Activated naive CD8-positive, alpha-beta T cell treated with anti-CD3 and anti-CD28 coated beads for 36 hours (primary cell): ENCODE measurements at places on chromosomes 16 and 17. TPM values are rescaled to one million over a fixed set of nuclear protein-coding genes. Genes with fewer than 3 reads are reported as not detected.

Gene SEPTIN1
- 163 TPM for total RNA-seq

- no peak for DNase-seq
Measured at GRCh38 chr17:39139161-39139511, 12.3 kb downstream of the PLXDC1 start.

Gene JPH3
- 0.08 TPM for total RNA-seq

- DNase-seq = no peak
Measured at GRCh38 chr16:4676831-4677230, 16.5 kb upstream of the NUDT16L1 start.

DNA sequence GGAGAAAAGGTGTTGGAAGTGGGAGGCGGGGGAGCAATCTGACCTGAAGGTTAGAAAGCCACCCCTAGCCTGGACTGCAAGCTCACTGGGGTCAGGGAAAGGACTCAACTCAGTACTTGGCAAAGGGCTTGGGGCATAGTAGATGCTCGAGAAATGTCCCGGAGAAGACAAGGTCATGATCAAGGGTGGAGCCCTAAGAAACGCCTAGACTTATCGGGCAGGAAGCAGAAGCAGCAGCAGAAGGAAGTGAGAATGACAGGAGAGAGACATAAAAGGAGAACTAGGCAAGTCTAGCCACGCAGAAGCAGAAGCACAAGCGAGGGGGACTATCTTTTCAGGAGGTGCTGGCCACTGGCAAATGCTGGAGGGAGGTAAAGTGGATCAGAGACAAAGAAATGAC is 10.2 kb downstream of the COTL1 start:
- no peak for DNase-seq

Gene SGCA
- total RNA-seq = 0.38 TPM

- DNase-seq = no peak
Measured at GRCh38 chr16:75491876-75492275, 3.4 kb downstream of the CHST6 start.

DNA sequence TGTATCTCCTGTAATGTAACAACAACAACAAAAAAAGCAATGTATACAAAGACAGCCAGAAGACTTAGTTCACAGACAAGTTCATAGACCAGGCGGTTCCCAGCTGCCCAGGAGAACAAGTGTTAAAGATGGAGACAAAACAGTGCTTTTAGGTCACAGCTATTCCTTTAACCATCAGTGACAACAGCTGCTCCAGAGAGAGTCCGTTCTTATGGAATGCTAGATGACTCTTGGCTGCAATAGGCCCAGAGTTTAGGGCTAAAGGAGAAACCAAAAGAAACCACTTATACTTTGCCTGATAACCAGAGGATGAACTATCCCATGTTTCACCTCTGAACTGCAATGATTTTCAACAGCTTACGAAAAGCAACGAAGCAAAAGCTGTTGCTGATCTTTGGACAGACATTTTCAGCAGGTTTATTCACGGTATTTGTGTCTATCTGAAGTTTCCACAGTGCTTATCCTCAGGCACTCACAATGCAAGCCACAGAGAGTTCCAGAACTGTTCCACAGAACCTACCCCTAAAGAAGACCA is 6.0 kb downstream of the ZCCHC14 start:
- no peak for DNase-seq

GRCh38 chr16:23570992-23571632 is 13.6 kb downstream of the UBFD1 start:
- no peak for DNase-seq

DNA sequence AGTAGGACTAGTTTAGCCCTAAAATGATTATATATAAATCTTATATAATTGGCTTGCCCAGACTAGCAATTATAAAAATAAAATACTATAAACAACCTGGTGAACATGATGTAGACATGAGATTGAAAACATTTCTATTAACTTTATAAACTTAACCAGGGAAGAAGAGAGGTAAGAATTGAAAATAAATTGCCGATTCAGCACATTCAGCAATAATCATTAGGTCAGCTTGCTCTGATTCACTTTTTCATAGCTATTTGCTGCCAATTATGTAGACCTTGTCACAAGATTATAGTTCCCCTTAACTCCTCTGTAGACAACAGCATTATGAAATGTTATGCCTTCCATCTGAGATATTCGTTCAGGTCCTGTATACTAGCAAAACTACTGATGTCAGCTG is 199.3 kb upstream of the CA10 start:
- no peak for DNase-seq

DNA sequence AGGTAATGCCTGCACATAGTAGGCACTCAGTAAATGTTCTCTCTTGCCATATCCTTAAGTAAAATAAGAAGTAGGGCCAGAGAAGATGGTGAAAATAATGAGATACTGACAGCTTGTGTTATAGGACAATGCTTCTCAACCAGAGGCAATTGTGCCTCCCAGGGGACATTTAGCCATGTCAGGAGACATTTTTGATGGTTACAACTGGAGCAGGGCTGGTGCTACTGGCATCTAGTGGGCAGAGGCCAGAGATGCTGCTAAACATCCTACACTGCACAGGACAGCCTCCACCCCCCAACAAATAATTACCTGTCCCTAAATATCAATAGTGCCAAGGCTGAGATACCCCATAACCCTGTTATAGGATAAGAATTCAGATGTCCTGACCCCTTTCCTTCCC is 1.7 kb downstream of the RAD51D start:
- DNase-seq = peak; percentile 12

- no peak for DNase-seq
Measured at GRCh38 chr16:70793851-70794502, 7.0 kb downstream of the VAC14 start.

DNA sequence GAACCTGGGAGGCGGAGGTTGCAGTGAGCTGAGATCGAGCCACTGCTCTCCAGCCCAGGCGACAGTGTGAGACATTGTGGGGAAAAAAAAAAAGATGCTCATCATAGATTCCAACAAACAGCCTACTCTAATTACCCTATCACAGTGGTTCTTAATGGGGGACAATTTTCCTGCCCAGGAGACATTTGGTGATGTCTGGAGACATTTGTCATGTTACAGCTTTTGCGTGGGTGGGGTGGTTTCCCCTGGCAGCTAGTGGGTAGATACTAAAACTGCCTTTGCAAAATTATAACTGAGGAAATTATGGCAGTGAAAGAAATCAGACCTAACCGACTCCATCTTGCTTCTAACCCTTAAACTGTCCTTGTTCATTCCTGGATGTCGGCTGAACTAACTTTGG is 92.5 kb upstream of the RBL2 start:
- peak; percentile 7 for DNase-seq

DNA sequence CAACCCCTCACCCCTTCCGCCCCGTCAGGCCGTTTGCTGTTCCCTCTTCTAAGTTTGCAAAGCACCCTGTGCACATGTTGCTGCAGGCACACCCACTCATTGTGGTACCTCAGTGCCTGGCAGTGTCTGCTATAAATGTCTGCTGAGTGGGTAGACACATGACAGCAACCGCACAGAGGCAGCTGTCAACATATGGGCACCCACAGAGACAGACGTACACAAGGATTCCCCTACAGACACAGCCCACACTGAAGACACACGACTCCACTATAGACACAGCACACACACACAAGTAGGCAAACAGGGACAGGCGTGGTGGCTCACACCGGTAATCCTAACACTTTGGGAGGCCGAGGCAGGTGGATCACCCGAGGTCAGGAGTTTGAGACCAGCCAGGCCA is 17.8 kb upstream of the CRK start:
- no peak for DNase-seq

GRCh38 chr16:47627085-47627639 is 166.0 kb downstream of the PHKB start:
- DNase-seq = no peak

GRCh38 chr17:61401389-61402072 is 1.9 kb downstream of the TBX2 start:
- no peak for DNase-seq

DNA sequence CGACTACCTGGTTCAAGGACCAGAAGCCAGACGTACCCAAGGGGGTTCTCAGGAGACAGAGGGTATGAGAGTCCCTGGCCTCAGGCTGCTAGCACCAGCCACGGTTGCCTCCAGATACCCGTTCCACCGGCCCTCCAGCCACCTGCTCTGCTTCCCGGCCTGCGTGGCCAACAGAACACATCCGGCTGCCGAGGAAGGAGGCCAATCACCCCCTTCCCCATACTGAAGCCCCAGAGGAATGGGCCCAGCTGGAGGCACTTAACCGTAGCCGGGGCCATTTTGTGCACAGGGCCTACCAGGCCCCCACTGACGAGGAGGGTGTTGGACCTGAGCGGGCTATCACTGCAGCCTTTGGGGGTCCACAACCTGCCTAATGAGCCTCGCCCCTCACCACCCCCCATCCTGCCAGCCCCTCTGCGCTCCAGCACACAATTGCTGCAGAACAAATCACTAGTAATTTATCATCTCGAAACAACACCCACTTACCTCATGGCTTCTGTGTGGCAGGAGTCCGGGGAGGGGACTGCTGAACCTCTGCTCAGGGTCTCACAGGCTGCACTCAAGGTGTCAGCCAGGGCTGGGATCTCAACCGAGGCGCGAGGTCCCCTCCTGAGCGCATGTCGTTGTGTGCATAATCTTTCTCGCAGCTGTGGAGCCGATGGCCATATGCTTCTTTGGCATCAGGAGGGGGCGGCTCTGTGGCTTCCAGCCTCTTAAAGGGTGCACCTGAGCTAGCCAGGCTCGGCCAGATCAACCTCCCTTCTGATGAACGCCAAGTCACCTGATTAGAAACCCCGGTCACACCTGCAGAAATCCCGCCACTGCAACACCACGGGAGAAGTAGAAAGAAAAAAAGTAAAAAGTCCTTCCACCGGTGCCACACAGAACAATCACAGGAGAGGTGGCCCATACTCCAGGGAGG is 10.1 kb upstream of the KREMEN2 start:
- no peak for DNase-seq

DNA sequence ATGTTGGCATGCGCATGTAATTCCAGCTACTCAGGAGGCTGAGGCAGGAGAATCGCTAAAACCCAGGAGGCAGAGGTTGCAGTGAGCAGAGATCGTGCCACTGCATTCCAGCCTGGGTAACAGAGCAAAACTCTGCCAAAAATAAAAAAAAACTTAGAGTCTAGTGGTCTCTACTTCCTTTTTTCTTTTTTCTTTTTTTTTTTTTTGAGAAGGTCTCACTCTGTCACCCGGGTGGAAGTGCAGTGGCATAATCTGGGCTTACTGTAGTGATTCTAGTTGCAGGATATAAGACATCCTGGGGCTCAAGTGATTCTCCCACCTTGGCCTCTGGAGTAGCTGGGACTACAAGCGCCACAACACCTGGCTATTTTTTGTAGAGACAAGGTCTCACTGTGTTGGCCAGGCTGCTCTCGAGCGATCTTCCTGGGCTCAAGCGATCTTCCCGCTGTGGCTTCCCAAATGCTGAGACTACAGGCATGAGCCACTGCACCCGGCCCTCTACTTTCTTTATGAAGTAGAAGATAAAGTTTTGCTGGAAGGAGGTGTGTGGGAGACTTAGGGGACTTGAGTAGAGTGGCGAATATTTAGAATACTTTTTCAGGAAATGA is 47.9 kb upstream of the TAOK1 start:
- DNase-seq = no peak

Gene FA2H
- not detected for total RNA-seq

- DNase-seq = no peak
Measured at GRCh38 chr17:70414300-70414699, 245.0 kb downstream of the KCNJ2 start.

DNA sequence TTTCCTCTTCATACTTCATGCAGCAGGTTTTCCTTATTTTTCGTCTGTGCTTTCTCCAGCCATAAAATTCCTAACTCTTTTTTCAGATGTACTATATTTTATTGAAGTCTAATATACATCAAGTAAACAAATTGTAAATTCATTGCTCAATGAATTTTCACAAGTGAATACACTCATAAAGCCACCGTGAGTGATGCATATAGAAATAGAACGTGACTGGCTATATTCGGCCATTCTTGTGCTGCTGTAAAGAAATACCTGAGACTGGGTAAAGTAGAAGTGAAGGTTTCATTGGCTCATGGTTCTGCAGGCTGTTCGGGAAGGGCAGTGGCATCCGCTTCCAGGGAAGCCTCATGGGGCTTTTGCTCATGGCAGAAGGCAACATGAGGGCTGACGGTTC is 868.4 kb upstream of the EEF2KMT start:
- DNase-seq = no peak

GRCh38 chr17:73292031-73292531 is 19.7 kb downstream of the CDC42EP4 start:
- no peak for DNase-seq

Gene UBFD1
- total RNA-seq = 60.4 TPM

DNA sequence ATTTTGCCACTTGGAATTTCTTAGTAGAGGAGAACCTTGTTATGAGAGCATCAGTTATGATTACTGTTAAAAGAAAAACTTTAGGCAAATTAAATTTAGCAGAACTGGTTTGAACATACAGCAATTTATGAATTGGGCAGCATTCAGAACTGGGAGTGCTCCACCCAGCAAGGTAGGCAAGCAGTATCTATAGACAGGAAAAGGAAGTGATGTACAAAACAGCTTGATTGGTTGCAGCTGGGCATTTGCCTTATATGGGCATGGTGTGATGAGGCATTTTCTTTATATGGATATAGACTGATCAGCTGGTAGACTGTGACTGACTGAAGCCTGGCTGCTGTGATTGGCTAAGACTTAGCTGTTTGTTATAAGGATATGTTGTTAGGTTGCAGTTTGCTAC is 17.6 kb upstream of the CYLD start:
- DNase-seq = no peak

Gene EVPL
- 2.5 TPM for total RNA-seq

Gene NOXO1
- not detected for total RNA-seq

Gene TMC5
- total RNA-seq = not detected

GRCh38 chr17:68289936-68290267 is 1.0 kb downstream of the SLC16A6 start:
- no peak for DNase-seq

GRCh38 chr17:76845541-76846017 is 22.6 kb upstream of the MGAT5B start:
- DNase-seq = no peak

Gene PRR15L
- total RNA-seq = not detected

Gene RHBDL3
- total RNA-seq = 0.06 TPM

GRCh38 chr17:63445954-63446752 is at the start of gene CYB561:
Gene CYB561, minus strand, starts transcription at chr17:63446306. Its CDS starts 8,759 bp downstream, at chr17:63437547.
- DNase-seq = peak; percentile 78

GRCh38 chr17:69286257-69286656 is 40.7 kb downstream of the ABCA5 start:
- no peak for DNase-seq

- DNase-seq = peak; percentile 53
Measured at GRCh38 chr17:55577687-55578086, 66.4 kb upstream of the SMIM36 start.

DNA sequence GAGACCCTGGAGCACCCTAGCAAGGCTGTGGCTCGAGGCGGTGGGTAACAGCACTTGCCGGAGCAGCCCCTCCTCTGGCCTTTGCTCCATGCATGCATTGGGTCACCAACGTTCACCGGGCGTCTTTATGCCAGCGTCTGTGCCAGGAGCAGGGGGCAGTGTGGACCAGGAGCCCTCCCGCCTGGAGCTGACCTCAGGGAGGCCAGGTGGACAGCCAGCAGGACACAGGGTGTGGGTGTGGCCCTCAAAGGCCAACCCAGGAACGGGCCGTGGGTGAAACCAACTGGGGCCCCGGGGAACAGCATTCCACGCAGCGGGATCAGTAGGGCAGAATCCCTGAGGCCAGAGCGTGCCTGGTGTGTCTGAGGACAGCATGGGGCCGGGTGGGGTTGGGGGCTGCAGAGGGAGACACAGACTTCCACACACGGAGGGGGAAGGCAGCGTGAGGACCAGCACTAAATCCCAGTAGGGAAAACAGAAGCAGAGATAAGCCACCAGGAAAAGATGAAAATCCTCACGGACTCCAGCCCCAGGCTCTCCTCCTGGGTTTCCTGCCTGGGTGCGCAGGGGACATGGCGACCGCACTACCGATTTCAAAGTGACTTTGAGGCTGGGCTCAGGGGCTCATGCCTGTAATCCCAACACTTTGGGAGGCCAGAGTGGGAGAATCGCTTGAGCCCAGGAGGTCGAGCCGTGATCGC is 2.9 kb upstream of the CD7 start:
- no peak for DNase-seq

Gene KRT31
- total RNA-seq = not detected
